Stimulated activated CD4-positive, alpha-beta T cell treated with anti-CD3 and anti-CD28 coated beads, Interleukin-15, amount 100 ng/mL, for 1 hour (primary cell): ENCODE measurements at places on chromosomes 16 and 17.

- DNase-seq: no peak
Measured at GRCh38 chr17:19375732-19376131, 2.6 kb upstream of the MAPK7 start.

GRCh38 chr16:3759736-3760135 lies 42.4 kb upstream of the TRAP1 start:
- no peak for DNase-seq

GRCh38 chr17:4946312-4946976 lies 1.9 kb downstream of the PFN1 start:
- DNase-seq: no peak

- DNase-seq: no peak
Measured at GRCh38 chr16:85912211-85912974, 13.4 kb downstream of the IRF8 start.

- no peak for DNase-seq
Measured at GRCh38 chr16:88531346-88531745, 38.9 kb upstream of the ZC3H18 start.

DNA sequence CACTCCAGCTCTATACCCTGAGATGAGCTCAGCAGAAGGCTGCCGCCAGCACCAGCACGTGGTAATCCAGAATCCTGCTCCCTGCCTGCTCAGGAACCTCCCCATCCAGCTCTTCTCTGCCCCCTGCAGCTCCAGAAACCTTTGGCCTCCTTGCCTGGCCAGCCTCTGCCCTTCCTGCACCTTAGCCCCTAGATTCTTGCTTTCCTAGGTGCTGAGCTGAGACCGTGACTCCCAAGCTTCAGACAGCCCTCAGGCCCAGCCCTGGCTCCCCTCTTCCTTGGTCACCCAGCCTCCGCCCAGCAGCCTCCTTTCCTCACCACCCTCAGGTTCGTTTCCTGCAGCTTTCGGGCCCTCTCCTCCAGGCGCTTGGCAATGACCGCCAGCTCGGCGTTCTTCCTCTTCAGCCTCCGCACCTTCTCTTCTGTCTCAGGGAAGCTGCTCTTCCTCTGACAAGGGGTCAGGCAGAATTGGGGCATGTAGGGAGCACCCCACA lies 2.6 kb downstream of the TSPOAP1 start:
- DNase-seq: no peak
